Activated T-helper 2 cell treated with anti-CD3 and anti-CD28 coated beads, Interferon-gamma antibody, Interleukin-2, Interleukin-4, amounts not matched to agents 10 μg/mL and 5 μg/mL and 100 μg/mL, durations not matched to agents 14 hours and 24 hours and 36 hours (primary cell): ENCODE measurements at places on chromosomes 6 and 20. TPM values are rescaled to one million over a fixed set of nuclear protein-coding genes. Genes with fewer than 3 reads are reported as not detected.
A peak's percentile ranks its signal among the peaks of the same experiment; 100 is the strongest.

- no peak for DNase-seq
Measured at GRCh38 chr6:25277857-25278256, 1.3 kb upstream of the CARMIL1 start.

DNA sequence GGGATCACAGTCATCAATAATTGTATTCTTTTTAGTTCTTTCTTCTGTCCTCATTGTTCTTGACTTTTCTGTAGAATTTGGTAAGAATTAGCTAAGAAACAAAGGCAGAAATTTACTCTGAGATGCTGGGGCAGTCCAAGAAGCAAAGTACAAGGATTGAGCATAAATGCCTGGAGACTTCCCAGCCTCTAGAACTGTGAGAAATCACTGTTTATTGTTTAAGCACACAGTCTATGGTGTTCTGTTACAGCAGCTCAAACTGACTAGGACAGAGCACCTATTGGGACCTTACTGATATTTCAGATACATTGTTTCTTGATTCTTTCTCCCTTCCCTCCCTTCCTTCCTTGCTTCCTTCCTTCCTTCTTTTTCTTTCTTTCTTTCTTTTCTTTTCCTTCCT lies 192.7 kb upstream of the SLC35B3 start:
- DNase-seq, result no peak

GRCh38 chr6:79515436-79515835 lies 21.8 kb downstream of the LCA5 start:
- DNase-seq, result no peak

GRCh38 chr20:6299456-6299855 lies 176.6 kb upstream of the FERMT1 start:
- no peak for DNase-seq

Gene PABPC1L
- total RNA-seq, result 83.6 and 94.1 TPM in 2 replicates

DNA sequence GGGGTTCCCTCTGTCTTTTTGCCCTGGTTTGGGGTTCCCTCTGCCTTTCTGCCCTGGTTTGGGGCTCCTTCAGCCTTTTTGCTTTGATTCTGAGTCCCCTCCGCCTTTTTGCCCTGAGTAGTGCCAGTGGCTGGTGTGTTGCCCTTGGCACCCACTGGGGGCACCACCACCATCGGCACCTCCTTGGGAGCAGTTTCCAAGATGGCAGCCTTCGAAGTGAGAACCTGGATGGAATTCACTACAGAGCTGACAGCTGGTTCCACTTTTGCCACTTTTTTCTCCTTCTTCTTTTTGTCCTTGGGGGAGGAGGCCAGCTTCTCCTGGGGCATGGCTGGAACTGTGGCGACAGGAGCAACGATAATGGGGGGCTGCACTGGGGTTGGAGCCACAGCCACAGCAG lies 22.2 kb downstream of the RRBP1 start:
- no peak for DNase-seq

GRCh38 chr6:1837826-1838225 lies 228.1 kb downstream of the FOXC1 start:
- no peak for DNase-seq

DNA sequence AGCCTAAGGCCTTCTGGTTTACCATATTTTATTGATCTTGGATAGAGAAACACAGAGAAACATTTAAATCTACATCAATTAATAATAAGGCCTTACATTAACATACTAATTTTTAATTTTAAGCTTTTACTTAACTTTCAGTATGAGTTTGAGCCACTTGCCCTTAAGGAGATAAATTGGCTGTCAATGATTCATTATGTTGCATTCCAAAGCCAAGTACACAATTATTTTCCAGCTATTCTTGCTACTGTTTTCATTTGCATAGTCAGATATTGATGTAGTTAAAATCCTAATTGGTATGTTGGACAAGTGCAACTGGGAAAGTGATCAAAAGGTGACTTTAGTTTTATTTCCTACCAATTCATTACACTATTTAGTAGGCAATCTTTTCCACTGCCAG lies 58.2 kb downstream of the MOCS1 start:
- no peak for DNase-seq

DNA sequence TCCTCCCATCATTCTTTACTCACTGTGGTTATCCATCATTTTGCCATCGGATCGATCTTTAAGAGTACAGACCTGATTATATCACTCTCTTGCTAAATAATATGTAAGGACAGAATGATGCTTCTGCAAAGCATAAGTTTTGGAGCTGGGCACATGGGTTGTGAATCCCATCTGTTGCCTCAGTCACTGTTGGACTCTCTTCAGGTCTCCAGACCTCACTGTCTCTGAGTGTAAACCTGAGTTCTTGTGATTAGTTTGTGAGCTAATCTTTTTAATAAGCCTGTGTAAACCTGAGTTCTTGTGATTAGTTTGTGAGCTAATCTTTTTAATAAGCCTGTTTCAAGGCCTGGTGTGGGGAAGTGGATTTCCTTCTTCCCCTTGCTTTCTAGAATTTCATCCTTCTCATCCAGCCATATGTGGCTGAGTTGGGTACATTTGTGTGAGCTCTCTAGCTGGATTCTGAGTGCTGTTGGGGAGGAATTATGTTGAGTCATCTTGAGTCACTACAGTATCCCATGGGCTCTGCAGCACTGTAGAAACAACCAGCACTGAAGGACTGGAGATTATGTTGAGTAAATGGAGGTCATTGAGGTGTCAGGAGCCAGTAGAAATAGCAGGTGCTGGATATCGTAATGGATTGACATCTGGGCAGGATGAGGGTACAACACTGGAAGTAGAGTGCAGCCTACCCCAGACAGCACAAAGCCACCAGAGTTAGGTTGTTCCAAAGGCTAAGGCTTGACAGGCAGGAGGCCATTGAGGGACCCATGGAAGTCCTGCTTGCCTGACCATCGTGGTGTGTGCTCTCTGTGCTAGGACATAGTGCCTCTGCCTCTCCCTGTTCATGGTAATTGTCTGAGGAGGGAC lies 52.4 kb downstream of the SCAND1 start:
- DNase-seq, result no peak

DNA sequence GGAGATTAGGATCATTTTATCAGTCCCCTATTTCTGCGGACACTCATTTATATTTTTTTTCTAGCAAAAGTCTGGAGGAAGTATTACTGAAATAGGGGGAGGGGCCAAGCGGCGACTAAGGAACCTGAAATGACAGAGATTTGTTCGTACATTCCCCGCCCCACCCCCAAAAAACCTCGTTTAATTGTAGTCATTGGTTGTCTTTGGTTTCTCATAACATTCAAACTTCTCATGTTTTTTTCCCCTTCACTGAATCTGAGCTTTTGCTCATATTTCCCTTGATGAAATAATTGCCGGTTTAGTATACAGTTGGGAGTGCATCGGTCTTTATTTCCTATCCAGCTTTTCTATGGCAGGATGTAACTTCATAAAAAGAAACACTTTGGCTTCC lies 768 bp upstream of the FYN start:
- peak; percentile 35 for DNase-seq

Gene C20orf144
- total RNA-seq, result 0.27 and 0.28 TPM in 2 replicates

- DNase-seq, result no peak
Measured at GRCh38 chr20:33846291-33846935, 35.3 kb downstream of the CHMP4B start.

- no peak for DNase-seq
Measured at GRCh38 chr6:103178193-103178592, 1681.5 kb downstream of the HACE1 start.

GRCh38 chr20:63686492-63687321 lies 9.7 kb upstream of the TNFRSF6B start:
- no peak for DNase-seq

Gene LBP
- not detected in 2 replicates for total RNA-seq

GRCh38 chr20:51574248-51575033 lies 31.9 kb upstream of the NFATC2 start:
- no peak for DNase-seq

DNA sequence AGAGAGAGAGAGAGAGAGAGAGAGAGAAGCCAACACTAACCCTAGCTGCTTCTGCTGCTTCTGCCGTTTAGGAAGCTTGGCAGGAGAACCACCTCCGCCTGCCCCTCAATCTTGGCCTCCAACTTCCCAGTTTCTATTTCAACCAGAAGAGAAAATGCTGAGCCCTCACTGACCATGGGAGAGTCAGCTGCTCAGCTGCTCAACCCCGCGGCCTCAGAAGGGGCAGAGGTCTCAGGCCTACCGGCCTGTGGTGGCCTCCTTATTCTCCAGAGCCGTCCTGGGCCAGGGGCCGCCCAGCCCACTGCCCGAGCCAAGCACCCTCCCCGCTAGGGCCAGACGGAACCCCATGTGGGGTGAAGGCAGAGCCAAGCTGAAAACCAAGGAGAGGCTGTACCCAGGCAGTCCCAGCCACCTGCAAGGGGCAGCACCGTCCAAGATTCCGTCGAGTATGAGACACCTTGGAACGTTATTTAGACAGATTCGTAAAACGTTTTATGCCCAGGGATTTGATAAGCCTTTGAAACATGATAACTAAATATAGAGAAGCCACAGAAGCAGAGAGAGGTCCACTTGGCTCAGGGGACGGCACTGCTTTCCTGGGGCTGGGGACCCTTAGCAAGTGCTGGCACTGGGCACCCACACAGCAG lies 116.6 kb downstream of the DLL1 start:
- peak; percentile 2 for DNase-seq
